ENCODE measurements at places on chromosomes 12 and 14. TPM values are rescaled to one million over a fixed set of nuclear protein-coding genes. Genes with fewer than 3 reads are reported as not detected.
A peak's percentile ranks its signal among the peaks of the same experiment; 100 is the strongest.

Gene CLEC4E
- total RNA-seq = not detected

Gene SLC4A8
- total RNA-seq = 2.6 TPM

Gene DAO
- not detected for total RNA-seq

GRCh38 chr14:104658325-104658712, 31.1 kb upstream of the INF2 start:
- H3K4me3 ChIP-seq = no peak overlapping the region
- H3K36me3 ChIP-seq = no peaks in the 10 kb centered on the region
- no peak for DNase-seq
- H3K27me3 ChIP-seq = peaks cover 7% of the 10 kb centered on the region
- peaks cover 11% of the 10 kb centered on the region for H3K4me1 ChIP-seq

DNA sequence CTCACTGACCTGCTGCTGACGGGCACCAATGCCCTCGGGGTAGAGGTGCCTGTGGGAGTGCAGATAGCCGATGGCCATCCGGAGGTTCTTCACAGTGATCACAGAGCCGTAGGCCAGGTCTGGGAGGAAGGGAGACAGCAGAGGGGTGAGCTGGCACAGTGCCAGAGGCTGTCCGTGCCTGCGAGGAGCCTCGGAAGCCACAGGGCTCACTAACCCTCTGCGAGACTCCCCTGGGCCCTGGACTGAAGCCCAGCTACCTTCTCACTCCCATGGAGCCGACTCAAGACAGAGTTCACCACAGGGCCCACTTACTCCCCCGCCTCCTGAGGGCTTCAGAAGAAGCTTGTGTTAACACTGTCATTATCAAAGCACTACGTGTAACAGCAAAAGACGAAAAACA, 24.5 kb downstream of the POMT2 start:
- H3K27me3 ChIP-seq = no peaks in the 10 kb centered on the region
- DNase-seq = no peak
- H3K4me3 ChIP-seq = no peak overlapping the region

DNA sequence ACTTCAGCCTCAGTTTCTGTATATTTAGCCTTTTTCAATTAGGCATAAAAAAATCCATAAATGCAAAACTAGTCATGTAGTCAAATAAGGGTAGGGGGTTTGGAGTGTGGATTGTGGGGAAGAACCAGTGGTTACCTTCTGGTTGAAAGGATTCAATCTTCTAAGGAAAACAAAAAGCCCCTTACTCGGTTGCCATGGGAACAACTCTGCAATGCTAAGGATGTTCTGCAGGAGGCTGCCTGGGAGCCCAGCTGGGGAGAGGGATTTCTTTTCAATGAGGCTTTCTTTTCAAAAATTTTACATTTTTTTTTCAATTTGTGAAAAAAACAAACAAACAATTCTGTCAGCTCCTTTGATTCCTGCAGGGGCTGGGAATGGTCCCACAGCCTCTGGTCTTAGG, 67.2 kb downstream of the SLC8A3 start:
- H3K27ac ChIP-seq = no peak overlapping the region
- H3K4me1 ChIP-seq = no peaks in the 10 kb centered on the region
- H3K27me3 ChIP-seq = no peaks in the 10 kb centered on the region
- no peak overlapping the region for H3K4me3 ChIP-seq
- no peak for DNase-seq

DNA sequence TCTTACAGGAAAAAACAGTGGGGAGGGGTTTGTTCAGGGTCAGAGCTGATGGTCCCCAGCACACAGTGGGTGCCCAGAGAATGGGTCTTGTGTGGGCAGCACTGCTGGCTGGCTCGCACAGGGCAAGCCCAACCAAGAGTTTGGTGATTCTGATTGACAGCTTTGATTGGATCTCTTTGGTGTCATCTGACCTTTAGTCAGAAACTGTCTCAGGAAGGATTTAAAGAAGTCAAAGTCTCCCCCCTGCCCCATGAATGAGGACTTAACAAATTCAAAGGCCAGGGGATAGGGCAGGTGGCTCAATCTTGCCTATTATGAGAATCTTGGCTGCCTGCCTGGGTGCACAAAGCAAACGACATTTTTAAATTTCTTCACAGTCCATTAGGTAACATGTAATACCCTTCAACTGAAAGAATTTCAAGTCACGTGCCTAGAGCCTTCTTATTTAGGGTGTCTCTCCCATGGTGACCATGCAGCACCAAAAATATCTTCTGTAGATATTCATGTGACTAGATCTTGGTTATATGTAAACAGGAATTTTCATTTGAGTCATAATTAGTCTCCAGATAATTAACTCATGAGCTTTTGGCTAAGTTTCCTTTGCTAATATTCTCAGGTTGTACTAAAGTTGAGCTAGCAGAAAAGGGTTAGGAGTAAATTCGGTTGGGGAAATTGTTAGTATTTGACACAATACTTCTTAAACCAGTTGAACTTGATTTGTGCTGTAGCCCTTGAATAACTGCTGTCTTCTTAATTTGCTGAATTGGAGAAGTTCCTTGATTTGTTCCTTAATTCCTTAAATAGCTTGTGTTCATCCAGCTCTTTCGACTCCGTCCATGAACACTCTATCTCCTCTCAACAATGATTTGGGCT, 54.5 kb upstream of the HECTD1 start:
- no peaks in the 10 kb centered on the region for H3K36me3 ChIP-seq
- H3K27me3 ChIP-seq = no peaks in the 10 kb centered on the region
- peak overlapping the region; percentile 72 for H3K27ac ChIP-seq
- no peak overlapping the region for H3K4me3 ChIP-seq

GRCh38 chr12:2854669-2855453, 2.0 kb downstream of the TEX52 start:
- no peak overlapping the region for H3K4me3 ChIP-seq
- no peaks in the 10 kb centered on the region for H3K27me3 ChIP-seq
- H3K27ac ChIP-seq = no peak overlapping the region
- no peak for DNase-seq

GRCh38 chr14:104132981-104133380, 5.4 kb upstream of the KIF26A start:
- H3K27ac ChIP-seq = no peak overlapping the region
- H3K36me3 ChIP-seq = no peaks in the 10 kb centered on the region
- no peaks in the 10 kb centered on the region for H3K4me1 ChIP-seq
- DNase-seq = no peak

GRCh38 chr12:104750061-104750460, 208.0 kb downstream of the SLC41A2 start:
- DNase-seq = peak; percentile 61
- peaks cover 5% of the 10 kb centered on the region for H3K4me1 ChIP-seq
- H3K36me3 ChIP-seq = no peaks in the 10 kb centered on the region
- no peak overlapping the region for H3K4me3 ChIP-seq
- no peak overlapping the region for H3K27ac ChIP-seq

DNA sequence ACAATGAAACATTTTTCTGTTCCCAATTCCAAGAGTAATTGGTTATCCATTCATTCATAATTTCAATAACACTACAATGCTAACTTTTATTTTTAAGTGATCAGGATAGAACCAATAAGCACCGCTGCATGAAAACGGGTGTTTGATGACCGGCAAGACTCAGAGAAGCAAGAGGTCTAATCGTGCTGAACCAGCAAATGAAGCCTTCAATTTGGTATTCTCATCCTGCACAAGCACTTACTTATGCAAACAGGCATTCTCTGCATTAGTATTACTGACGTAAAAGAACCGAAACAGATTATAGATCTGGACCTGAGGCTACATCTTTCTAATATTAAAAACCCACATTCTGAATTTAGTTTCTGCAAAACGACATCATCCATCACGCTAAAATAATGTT, 67.7 kb downstream of the RBM19 start:
- peaks cover 3% of the 10 kb centered on the region for H3K4me1 ChIP-seq
- no peak overlapping the region for H3K27ac ChIP-seq

- H3K4me1 ChIP-seq = no peaks in the 10 kb centered on the region
- H3K4me3 ChIP-seq = no peak overlapping the region
- DNase-seq = no peak
- H3K36me3 ChIP-seq = no peaks in the 10 kb centered on the region
- H3K27ac ChIP-seq = no peak overlapping the region
- 0 out of 2 replicates have a peak, but pooled peaks cover 4% of the 10 kb centered on the region for H3K27me3 ChIP-seq
Measured at GRCh38 chr14:32017587-32017986, 59.5 kb upstream of the ARHGAP5 start.

GRCh38 chr12:104314242-104314614, 10.7 kb downstream of the EID3 start:
- H3K36me3 ChIP-seq = peaks cover 89% of the 10 kb centered on the region
- no peak overlapping the region for H3K4me3 ChIP-seq
- no peaks in the 10 kb centered on the region for H3K4me1 ChIP-seq
- no peaks in the 10 kb centered on the region for H3K27me3 ChIP-seq
- no peak overlapping the region for H3K27ac ChIP-seq
- peak; percentile 38 for DNase-seq

DNA sequence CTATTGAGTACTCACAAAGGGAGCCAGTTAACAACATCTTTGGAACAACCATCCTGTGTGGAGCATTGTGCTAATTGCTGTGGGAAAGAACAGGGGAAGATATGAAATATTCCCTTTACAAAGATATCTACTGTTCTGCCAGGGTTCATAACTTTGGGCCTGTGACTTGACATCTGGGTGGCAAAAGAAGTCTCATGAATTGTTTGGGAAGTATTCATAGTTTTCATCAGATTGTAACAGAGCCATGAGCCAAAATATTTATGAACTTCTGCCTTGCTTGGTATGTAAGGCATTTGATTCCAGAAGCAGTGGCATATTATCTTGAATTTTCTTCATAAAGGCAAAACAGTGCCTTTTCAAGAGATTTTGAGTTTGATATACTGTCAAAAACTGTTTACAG, 816.2 kb downstream of the DIO2 start:
- H3K36me3 ChIP-seq = no peaks in the 10 kb centered on the region
- DNase-seq = peak; percentile 8
- H3K4me3 ChIP-seq = no peak overlapping the region
- H3K4me1 ChIP-seq = 0 out of 2 replicates have a peak, but pooled peaks cover 3% of the 10 kb centered on the region

DNA sequence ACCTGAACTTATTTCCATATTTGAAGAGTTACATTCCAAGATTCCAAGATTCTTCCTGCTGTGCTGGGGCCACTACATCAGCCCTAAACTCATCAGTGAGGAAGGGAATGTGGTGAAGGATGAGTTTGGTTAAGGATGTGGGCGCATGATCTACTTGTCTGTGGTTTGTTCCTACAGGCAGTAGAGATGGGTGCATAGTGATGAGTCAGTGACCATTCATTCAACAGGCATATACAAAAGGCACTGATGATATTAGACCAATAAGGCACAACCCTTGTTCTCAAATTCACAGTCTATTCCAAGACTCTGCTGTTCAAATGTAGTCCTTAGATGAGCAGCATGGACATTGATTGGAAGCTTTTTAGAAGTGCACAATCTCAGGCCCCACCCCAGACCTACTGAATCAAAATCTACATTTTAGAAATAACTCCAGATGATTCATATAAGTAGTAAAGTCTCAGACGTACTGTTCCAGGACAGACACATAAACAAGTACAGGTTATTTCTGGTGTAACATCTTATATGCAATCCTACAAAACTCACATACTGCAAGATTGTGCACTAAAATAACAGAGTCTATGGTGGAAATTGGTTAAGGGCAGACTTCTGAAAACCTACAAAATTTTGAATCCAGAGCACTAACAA, 47.7 kb upstream of the MAP3K9 start:
- DNase-seq = peak; percentile 90
- no peaks in the 10 kb centered on the region for H3K36me3 ChIP-seq
- H3K27ac ChIP-seq = peak overlapping the region; percentile 34
- H3K27me3 ChIP-seq = no peaks in the 10 kb centered on the region
- peak overlapping the region; percentile 10 for H3K4me3 ChIP-seq

DNA sequence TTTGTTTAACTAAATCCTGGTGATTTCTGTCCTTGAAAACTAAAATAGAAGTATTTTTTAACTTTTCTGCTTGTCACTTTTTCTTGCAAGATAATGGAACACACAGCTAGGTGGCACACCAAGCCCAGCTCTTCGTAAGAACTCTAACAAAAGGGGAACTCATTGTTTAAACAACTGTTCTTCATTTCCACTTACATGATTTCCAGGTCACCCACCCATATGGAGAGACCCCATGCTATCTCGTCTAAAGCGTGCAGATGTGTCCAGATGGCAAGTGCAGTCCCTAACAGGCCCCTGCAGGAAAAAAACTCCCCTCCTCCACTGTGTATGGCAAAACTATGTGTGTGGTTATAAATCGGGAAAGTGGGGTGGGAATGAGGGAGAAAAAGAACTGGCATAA, 43.3 kb upstream of the NT5DC3 start:
- H3K4me3 ChIP-seq = no peak overlapping the region
- H3K27me3 ChIP-seq = no peaks in the 10 kb centered on the region
- H3K36me3 ChIP-seq = no peaks in the 10 kb centered on the region
- H3K4me1 ChIP-seq = no peaks in the 10 kb centered on the region

DNA sequence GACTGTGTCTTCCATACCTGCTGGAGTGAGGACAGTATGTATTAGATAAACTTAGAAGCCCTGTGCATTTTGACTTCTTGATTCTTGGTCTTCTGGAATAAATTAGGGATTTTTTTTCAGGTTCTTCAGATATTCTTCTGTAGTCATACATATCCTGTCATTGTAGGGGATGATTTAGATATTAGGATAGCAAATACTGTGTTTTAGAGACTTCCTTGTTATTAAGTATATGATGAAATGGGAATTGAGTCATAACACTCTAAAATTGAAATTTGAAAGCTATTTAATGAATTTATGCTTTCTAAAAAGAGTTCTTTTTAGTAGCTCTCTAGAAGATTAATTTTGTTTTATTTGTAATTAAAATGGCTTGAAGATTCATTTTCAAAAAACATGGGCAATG, 371.5 kb upstream of the RGS6 start:
- H3K36me3 ChIP-seq = no peaks in the 10 kb centered on the region
- no peak for DNase-seq
- peaks cover 5% of the 10 kb centered on the region for H3K4me1 ChIP-seq
- no peak overlapping the region for H3K4me3 ChIP-seq
- no peak overlapping the region for H3K27ac ChIP-seq

DNA sequence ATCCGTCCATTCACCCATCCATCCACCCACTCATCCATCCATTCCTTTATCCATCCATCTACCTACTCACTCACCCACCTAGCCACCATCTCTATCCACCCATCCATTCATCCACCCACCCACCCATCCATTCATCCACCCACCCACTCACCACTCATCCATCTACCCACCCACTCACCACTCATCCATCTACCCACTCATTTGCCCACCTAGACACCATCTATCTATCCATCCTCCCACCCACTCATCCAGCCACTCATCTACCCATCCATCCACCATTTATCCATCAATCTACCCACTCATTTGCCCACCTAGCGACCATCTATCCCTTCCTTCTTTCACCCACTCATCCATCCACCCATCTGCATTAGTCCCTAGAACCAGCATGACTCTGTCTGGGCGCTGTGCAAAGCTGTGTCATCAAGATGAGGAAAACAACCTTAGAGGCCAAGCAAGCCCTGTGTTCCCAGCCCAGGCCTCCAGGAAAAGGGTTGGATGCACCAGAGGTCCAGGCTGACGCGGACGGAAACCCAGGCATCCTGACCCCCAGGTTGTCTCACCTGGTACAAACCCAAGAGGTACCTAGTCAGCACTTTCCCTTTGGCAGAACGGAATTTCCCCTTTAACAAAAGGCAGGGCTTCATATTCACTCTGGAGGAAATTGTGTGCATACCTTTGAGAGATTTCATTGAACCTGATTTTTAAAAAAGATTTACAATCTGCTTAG, 73.7 kb downstream of the NOC4L start:
- H3K36me3 ChIP-seq = no peaks in the 10 kb centered on the region
- no peak for DNase-seq
- H3K27ac ChIP-seq = no peak overlapping the region
- H3K4me3 ChIP-seq = no peak overlapping the region
- no peaks in the 10 kb centered on the region for H3K4me1 ChIP-seq

GRCh38 chr14:61264651-61265050, 16.5 kb downstream of the TMEM30B start:
- no peaks in the 10 kb centered on the region for H3K27me3 ChIP-seq
- H3K4me1 ChIP-seq = peaks cover 35% of the 10 kb centered on the region
- no peaks in the 10 kb centered on the region for H3K36me3 ChIP-seq
- H3K27ac ChIP-seq = no peak overlapping the region
- no peak for DNase-seq
